ENCODE measurements at places on chromosomes 11 and 22. TPM values are rescaled to one million over a fixed set of nuclear protein-coding genes. Genes with fewer than 3 reads are reported as not detected.

Gene TEAD1
- total RNA-seq = 71.5 TPM

GRCh38 chr11:8656291-8656690 lies 26.2 kb downstream of the TRIM66 start:
- H3K36me3 ChIP-seq = no peaks in the 10 kb centered on the region
- H3K27ac ChIP-seq = no peak overlapping the region
- no peak for DNase-seq
- H3K27me3 ChIP-seq = no peaks in the 10 kb centered on the region

- H3K27me3 ChIP-seq = no peaks in the 10 kb centered on the region
- peak; percentile 71 for DNase-seq
- H3K27ac ChIP-seq = no peak overlapping the region
Measured at GRCh38 chr22:38214302-38215056, 12.7 kb downstream of the MAFF start.

GRCh38 chr11:112292785-112293407 lies 32.2 kb upstream of the PLET1 start:
- peaks cover 26% of the 10 kb centered on the region for H3K4me1 ChIP-seq
- DNase-seq = peak; percentile 59
- H3K36me3 ChIP-seq = no peaks in the 10 kb centered on the region
- H3K27me3 ChIP-seq = no peaks in the 10 kb centered on the region
